ENCODE measurements at places on chromosomes 2 and 18.

DNA sequence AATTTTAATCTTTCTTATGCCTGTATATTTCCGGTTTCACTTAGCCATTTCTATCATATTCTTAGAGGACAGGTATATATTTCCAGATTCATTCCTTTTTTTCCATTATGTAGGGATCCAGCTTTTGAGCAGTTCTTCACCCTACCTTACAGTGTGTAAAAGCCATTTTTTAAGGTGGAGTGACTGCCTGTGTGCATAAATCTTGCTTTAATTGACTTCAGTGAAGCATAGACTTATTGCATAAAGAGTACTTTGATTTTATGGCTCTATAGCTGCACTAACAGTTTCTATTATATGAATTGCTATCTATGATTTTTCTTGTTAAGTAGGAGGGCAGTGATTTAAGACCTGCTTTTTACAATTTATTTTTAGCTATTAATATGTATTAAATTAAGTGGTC lies 132.6 kb downstream of the NYAP2 start:
- DNase-seq: no peak

DNA sequence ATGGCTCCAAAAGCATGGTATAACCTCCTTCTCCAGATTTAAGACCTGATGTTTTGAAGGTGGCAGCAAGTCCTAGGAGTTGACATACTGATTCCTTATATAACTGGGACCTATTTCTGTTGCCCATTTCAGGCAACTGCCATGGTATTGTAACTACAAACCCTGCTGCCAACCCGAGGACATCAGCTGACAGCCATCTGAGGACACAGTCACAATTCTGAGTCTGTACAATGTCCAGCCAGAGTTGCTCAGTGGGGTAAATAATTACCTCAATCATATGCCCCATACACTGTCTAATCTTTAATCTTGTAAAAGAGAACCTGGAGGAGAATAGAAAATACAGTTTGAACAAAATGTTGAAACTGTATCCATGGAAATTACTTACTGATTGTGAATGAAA lies 8.7 kb upstream of the GAREM2 start:
- no peak for DNase-seq

DNA sequence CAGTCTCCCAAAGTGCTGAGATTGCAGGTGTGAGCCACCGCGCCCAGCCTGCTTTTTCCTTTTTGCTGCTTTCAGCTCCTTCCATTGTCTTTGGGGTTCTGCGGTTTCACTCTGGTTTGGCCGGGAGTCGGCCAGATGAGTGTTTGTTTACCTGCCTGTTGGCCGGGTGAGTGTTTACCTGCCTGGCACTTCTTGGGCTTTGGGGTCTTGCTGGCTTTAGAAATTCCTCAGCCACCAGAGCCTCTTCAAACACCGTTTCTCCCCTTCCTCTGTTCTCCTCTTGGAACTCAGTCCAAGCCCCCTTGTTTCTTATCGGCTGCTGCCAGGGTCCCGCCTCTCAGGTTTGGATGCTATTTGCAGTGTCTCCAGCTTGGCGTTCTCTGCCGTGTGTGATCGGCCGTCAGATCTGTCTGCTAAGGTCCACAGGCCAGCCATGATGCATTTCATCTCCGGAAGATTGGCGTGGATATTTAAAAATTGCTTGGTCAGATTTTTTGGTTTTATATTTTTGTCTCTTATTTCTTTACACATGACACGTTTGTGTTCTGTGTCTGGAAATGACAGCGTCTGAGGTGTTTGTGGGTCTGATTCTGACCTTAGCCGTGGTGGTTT lies 14.2 kb upstream of the GAL3ST2 start:
- DNase-seq: no peak

DNA sequence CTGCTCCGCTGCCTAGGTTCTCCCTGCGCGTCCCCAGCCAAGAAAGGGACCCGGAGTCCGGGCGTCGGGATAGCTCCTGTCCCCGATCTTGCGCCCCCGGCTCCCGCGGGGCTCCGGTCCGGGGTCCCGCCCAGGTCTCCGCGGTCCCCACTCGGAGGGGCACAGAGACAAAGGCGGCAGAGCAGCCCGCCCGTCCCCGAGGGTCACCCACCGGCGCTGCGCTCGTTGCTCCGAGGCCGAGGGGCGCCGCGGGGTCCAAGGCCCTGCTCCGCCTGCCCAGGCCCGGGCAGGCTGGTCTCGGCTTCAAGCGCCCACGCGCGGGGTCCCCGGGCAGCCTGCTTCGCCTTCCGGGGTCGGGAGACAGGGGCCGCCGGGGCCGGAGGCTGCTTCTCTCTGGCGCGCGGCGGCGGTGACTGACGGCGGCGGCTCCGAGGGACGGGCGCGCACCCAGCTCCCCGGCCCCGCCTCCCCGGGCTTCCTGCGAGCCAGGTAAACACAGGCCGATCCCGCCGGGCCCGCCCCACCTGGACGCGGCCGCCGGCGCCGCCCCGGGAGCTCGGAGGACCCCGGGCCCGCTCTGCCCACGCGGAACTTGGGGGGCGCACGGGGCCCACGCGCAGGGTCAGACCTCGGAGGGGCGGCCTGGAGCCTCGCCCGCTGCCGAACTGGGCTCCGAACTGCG lies at the start of gene MBP:
Gene MBP (minus strand): TSS at position 415 of the 682 bp plus-strand sequence. CDS start 27,522 bp downstream, outside the sequence.
- no peak for DNase-seq

GRCh38 chr2:40558761-40559160 lies 106.9 kb upstream of the SLC8A1 start:
- DNase-seq: no peak

GRCh38 chr2:207284556-207285472 lies 119.1 kb upstream of the KLF7 start:
- no peak for DNase-seq

Data from GOT3 (cell line).